ENCODE measurements at places on chromosomes 2 and 18.

DNA sequence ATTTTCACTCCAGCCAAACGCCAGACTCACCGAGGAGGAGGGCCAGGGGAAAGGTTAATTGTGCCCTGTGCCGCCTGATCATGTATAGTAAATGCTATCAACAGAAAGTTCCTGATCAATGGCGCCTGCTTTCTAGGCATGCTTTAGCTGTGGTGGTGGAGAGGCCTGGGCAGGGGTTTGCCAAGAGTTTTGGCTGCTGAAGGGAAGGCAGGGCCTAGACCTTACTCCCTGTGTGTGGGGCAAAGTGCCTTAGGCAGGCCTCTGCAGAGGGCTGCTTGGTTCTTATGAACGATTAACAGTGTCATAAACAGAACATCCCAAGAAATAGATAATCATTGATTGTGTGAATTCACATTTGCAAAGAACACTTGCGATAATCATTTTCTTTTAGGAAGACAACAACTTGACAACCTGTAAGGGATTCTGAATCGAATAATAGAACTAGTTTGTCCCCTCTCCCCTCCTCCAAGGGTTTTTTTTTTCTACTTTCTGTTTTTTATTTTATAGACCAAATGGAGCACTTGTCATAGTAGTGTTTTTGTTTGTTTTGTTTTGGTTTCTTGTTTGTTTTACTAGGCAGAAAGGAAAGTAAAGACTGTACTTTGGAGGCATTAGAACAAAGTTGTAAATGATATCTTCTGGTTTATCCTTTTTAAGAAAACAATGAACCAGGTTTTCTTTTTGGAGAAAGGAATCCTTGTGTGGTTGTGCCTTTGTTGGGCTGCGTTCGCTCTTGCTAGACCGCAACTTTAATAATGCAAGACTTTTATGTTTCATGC lies 6.5 kb downstream of the TSHZ1 start:
- no peak for DNase-seq

DNA sequence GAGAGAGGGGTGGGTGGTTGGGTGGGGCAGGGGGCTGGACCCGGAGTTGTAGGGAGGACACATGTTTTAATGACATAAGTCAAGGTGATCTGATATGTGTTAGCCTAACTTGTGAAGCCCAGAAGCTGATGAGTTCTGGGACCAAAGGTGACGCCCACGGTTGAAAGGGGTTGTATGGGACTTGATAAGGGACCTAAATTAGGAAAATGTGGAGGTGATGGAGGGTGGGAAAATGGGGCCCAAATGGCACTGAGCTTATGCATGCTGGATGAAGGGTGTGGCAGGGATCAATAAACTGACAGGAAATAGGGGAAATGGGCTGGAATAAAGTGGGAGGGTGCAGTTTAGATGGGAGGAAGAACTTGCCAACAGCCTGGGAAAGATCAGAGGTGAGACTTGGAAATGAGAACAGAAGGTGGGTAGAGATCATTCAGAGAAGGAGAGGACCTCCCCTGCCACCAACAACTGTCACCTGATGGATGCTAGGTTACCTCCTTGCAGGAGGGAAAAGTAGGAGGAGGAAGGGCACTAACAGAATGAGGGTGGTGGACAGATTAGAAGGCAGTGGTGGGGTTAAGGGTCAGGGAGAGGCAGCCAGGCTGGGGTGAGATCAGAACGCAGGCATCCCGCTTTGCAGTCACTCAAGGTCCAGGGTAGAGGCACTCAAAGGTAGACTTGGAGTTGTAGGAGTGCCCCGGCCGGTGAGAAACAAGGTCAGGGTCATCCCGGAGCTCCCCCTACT lies 15.3 kb downstream of the WNT10A start:
- no peak for DNase-seq

GRCh38 chr2:196913691-196914090 lies 12.8 kb downstream of the PGAP1 start:
- no peak for DNase-seq

DNA sequence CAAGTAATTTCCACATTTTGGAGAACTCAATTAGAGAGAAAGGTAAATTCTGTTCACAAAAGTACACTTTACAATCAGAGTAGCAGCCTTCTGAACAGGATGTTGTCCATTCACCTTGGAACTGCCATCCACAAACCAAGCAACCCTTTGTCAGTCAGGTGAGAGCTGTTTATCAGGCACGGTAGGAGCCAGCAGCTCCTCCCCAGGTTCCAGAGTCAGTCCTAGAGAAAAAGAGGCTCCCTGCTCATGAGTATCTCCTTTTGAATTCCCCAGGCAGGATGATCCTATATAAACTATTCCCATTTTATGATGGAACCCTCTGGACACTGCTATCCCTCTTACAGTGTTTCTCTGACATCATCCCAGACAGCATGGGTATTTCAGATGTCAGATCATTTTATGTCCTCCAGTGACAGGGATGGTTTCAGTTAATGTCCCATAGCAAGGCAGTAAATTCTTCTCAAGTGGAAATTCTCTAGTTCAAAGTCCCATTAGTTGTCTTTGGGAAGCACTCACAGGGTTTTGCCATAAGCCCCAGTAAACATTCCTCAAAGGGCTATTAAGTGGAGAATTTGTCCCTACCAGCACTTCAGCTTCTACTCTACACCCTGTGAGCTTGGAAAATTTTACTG lies 34.5 kb upstream of the CSRNP3 start:
- DNase-seq: no peak

GRCh38 chr2:215579809-215580208 lies 143.9 kb upstream of the FN1 start:
- DNase-seq: no peak

DNA sequence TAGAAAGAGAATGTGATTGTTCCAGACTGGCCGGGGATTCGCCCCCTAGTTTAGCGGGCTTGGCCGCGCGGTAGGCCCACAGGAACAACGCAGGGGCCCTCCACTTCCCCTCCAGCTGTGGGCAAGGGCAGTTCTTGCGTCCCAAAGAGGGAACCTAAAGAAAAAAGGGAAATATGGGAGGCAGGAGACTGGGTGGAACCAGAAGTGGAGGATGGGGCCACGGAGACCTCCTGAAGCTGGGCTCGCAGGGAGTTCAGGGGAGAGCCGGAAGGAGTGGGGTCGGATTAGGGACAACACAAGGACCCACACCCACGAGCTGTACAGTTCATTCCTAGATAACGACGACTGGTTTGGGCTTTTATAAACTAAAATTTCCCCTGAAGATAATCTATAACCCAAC lies 18.2 kb downstream of the GNLY start:
- no peak for DNase-seq

- DNase-seq: no peak
These were observed 182.3 kb downstream of the ZNF521 start for GRCh38 chr18:25169701-25170100.

DNA sequence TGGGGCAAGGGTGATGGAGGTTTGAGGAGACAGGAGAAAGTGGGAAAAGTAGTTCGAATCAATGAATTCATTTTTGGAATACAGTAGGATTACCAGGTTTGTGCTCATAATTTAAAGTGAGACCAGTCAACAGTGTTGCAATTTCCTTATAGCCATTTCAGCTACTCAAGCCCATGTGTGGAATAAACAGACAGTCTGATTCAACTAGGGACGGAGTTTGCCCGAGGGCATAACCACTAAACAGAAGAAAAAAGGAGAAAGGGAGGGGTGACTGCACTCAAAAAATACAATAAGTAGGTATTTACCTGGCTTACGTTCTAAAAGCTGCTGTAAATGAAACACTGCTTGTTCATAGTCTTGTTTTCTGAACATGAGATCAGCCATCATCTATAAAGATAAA lies 55.2 kb downstream of the TTC21B start:
- no peak for DNase-seq

DNA sequence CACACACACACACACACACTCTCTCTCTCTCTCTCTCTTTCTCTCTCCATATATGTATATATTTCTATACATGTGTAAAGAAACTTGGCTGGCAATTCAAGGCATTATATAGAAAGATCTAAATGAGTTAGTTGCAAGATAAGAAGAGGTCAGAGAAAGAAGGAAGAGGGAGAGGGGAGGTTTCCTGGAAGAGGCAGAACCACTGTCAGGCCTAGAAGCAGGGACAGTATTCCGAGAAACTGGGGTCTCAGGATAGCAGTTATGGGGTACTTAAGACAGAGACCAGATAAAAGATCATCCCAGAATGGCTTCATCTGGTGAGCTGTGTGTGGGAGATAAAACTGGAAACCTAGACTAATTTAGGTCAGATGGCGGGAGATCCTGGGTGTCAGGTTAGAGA lies 180.8 kb downstream of the CAMKMT start:
- no peak for DNase-seq

- DNase-seq: no peak
These were observed 138.6 kb downstream of the BCL2 start for GRCh38 chr18:63180971-63181376.

GRCh38 chr18:62860062-62860461 lies 144.7 kb downstream of the PHLPP1 start:
- no peak for DNase-seq

GRCh38 chr18:42178376-42179080 lies 223.5 kb downstream of the PIK3C3 start:
- DNase-seq: no peak

DNA sequence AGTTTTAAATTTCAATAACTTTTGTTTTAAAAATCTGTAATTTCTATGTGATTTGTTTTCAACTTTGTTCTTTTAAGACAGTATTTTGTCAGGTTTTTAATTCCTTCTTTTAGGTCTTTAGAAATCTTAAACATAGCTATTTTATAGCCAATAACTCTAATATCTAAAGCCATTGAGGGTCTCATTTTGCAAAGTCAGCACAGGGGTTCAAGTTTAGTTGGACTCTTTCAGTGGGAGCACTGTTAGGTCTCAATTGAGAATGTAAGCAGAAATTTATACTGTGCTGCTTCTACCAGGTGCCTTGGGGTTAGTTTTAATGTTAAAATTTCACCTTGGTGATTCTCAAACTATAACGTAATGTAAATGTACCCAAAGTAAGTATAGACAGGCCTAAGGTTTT lies 105.3 kb upstream of the DNMT3A start:
- DNase-seq: no peak

- no peak for DNase-seq
These were observed 16.9 kb downstream of the LDLRAD4 start for GRCh38 chr18:13235421-13235831.

GRCh38 chr2:213281156-213281555 lies 3.1 kb upstream of the SPAG16 start:
- no peak for DNase-seq

GRCh38 chr18:79283929-79284328 lies 111.8 kb upstream of the NFATC1 start:
- DNase-seq: no peak

DNA sequence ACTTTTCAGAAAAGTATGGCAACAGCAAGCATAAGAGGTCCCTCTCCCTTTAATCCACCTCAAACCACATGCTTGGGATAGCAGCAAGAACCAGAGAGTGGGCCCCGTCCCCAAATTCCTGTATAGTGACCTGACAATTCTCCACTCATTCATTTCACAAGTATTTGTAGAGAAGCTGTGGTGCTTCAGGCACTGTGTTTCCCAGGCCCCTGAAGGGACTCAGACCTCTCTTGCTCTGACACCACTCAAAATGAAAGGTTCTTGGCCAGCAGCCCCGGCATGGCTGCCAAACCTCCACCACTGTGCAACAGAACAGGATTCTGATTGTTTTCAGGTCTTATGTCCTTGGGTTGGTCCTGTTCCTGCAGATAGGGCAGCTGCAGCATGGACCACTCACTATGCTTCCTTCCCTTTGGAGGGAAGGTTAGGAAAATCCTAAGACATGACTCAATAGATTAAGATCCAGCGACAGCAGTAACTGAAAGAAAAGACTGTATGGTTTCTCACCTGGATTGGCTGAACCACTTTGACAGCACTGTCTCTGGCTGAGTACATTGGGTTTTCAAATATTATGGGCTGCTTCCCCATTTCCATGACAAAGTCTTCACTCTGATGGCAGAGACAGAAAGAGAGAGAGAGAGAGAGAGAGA lies 67.6 kb downstream of the DHRS9 start:
- no peak for DNase-seq
